ENCODE measurements at places on chromosomes 2 and 18.
A peak's percentile ranks its signal among the peaks of the same experiment; 100 is the strongest.

DNA sequence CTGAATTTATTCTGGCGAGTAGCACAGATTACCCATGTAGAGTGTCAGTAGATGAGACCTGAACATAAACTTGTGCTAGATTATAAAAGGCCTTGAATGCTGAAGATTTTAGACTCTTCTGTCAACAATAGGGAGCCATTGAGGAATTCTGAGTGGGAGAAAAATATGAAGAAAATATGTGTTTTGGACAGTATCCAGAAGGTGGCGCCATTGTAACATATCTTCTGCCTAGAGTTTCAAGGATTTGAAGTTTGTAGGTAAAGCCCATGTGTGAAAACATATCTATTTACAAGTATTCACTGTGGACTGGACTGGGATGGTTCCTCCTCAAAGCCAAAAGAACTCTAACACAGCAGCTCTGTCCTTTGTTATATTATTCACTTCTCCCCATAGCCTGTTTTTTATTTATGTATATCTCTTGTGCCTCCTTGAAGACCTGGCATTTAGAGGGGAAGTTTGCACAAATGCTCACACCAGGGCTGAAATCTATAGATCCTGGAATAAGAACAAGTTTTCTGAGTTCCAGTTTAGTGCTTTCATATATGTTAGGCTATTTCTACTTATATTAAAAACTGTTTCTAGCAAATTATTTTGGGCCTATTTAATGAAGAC, 124.9 kb downstream of the RDH14 start:
- DNase-seq, result peak; percentile 50

DNA sequence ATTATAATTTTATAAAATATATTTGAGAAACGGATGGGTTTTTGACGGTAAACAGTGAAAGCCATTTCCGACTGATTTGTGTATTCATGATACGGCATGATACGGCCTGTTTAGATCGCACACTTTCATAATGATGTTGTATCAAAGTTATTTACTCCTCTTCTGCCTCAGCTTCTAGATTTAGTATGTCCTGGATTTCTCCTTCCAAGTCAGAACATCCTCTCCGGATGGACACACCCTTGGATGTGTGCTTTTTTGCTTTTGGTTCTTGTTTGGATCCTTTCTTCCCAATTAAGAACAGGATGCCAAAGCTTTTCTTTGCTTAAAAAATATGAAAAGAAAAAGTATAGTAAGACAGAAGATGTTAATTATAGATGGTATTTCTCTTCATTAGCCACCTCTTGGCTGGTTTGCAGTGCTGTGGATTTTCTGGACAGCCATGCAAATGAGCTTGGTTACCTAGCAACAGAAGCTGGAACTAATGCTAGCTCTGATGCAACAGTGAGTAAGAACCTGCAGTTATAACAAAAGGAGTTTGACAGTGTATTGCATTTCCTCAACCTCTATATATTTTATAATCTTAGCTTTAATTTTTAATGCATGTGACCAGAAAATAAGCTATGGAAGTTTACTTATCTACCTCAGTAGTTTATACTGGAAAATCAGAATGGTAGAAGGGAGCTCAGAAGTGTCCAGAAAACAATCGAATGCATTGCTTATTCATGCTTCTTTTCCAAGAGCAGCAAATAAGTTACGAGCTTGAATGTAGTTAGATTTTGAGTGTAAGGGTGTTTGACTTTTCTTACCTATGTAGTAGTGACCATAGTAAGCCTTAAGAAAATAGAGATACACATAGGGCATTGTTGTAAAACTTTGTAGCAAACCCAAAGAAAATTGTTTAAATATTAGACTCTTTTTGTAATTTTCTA, 27.9 kb downstream of the RMND5A start:
- DNase-seq, result peak; percentile 27

- DNase-seq, result no peak
These were observed 216.9 kb upstream of the RAB6C start for GRCh38 chr2:129762386-129763189.

DNA sequence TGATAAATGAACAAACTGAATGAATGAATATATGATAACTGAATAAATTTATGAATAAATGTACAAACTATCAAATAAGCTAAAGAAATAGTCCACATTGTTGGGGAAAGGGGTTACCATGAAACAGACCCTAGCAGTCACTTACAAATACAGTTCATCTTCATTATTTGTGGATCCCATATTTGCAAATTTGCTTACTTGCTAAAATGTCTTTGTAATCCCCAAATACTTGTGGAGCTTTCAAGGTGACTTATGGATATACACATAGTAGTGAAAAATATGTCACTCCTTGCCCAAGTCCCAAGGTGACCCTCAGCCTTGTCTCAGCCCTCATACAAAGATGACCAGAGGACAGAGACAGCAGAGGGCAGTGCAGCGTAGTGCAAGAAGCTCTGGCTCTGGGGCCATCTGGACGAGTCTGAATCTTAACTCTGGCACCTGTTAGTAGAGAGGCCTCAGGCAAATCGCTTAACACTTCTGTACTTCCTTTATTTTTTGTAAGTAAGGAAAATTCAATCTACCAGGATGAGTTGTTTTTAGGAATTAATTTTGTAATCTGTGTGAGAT, 3.1 kb downstream of the PAIP2B start:
- peak; percentile 34 for DNase-seq

GRCh38 chr2:55092439-55092838, 42.2 kb upstream of the RTN4 start:
- no peak for DNase-seq

DNA sequence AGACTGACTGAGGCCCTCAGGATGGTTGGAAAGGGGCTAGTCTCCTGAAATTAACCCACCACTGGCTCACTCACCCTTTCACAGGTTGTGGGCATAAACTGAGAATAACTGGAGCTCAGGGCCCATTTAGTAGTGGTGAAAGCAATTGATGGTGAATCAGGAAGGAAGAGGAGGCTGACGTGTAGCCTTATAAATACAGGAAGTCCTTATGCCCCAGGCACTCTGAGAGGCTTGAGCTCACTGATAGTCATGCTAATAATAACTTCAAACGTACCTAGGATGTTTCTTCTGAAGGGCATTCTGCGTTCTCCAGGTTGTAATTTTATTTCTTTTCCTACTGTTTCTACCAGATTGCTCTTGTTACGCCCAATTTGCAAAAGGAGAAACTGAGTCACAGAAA, 328.4 kb downstream of the CLIP4 start:
- no peak for DNase-seq

DNA sequence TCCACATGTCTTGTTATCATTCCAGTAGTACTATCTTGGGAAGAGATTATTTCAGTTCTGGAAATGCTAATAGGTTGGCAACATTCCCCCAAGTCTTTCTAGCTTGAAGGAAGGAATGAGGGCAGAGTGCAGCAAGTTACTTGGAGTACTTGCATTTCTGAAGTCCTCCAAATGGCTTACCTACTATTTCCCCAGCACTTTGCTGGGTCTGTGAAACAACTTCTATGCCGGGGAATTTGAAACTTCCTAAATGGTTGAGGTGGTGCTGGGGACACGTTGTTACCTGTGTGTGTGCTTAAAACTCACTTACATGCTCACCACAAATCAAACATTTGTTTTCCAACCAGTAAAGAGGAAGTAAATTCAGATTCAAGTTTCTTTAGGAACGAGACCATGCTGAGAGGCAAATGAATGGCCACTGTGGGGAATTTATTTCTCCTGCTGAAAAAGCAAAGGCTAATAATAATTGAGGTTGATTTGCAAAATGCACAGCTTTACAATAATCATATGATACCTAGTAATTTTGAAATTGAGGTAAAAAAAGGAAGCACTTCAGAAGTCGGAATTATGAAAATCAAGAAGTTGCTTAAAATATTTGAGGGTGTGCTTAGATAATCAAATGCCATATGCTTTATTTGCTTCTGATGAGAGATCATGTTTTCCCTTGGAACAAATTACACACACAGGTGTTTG, 1167.7 kb upstream of the ZEB2 start:
- no peak for DNase-seq

DNA sequence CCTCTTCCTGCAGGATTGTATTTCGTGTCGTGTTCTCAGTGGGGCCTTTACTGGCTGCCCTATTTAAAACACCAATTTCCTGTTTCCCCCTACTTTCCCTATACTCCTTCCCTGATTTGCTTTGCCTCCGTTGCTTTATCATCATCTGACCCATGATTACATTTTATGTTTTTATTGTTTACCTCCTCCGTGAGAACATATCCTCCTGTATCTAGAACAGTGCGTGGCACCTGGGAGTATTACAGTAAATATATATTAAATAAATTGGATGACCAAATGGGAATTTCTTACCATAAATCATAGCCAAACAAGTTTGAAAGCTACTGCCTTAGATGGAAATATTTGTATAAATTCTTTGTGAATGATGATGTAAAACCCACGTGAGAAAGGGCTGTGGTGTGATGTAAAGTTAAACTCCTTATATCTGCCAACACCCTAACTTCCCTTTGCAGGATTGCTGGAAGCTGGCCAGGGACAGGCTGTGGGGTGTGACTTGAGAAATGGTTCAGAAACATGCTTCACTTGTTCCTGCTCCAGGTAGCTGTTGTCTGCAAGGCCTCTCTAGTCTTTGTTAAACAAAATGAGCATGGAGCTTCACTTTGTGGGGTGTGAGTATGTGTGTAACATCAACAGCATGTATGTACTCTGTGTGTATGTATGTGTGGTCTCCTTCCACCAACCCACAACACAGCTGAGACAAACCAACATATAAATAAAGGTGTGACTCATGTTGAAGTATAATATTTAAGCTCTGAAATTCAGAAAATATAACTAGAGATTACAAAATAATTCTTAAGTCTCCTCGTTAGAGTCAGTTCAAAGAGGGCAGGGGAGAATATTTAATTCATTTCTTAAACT, 40.3 kb downstream of the LHCGR start:
- DNase-seq, result peak; percentile 48

GRCh38 chr2:19894134-19894792, 7.5 kb downstream of the TTC32 start:
- no peak for DNase-seq

GRCh38 chr18:72555101-72555500, 11.0 kb upstream of the CBLN2 start:
- DNase-seq, result no peak

DNA sequence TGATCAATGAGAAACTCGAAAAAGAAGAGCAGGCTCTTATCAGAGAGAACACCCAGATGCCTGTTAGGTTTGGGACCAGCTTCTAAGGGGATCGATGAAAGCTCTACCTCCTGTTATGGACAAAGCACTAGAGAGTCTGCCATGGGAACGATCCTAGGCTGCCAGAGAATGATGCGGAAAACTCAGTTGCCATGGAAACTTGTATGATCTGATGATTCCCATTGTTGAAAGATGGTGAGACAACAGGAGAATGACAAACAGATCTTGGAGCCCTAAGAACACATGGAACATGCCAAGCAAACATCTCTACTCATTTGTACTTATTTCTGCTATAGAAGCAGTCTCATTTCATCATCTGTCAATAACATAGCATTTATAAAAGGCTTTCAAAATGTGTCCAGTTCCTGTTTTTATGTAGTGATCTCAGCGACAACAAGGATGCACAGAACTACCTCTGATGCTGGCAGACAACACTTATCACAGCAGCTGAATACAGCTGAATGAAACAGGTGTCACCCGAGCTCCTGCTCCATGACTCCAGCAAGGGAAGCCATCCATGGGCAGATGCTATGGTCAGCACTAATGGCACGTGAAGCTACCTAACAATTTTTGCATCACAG, 59.6 kb downstream of the NCKAP5 start:
- DNase-seq, result no peak

DNA sequence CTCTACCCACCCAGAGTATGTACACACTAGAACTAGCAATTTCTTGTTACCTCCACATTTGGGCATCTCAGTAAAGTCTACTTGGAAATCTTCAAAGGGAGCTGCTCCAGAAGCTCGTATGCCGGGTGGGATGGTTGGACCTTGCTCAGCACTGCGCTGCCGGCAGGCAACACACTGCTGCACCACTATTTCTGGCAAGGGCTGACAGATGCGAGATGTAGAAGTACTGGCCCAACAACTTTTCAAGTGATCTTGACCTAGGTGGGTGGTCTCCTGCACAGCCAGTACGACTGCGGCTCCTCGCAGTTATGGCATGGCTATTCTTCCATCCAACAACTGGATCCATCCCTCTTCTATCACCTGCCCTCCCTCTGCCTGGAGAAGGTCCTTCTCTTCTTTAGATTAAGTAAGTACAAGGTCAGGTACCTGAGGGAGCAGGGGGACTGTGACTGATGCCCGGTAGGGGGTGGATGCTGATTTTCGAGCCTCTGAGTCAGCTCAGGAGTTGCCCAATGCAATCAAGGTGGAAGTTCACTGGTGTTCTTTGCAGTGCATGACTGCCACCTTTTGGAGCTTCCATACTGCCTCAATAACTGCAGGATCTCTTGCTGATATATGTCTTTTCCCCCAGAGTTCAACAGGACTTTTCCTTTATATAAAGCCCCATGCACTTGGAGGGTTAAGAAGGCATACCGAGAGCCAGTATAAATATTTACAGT, 100.4 kb upstream of the SLC1A4 start:
- no peak for DNase-seq

DNA sequence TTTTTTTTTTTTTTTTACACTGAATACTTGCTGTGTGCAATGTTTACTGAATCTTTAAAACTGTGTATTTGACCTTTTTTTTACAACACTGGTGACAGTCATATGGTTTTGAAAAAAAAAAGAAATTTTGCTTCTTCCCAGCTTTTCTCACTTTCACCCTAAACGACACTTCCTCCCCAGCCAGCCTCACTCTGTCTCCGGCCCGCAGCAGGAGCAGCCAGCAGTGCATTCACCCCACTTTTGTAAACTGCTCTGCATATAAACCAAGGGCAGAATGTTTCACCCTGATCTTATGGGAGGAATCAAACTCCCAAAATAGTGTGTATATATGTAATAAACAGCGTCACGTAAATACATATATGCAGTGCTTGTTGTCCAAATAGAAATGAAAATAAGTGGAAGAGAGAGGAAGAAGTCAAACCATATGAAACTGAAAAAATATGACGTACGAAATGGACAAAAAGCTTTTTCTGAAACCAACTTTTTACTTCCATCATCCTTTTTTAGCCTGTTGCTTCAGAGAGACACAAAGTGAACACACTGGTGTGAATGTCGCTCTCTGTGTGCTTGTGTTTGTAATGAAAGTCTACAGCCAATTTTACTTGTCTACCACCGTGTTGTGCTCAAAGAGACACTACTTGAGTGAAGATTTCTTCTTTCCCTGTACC, 54.2 kb downstream of the ZCCHC2 start:
- DNase-seq, result no peak

GRCh38 chr2:132740081-132740720, 70.2 kb upstream of the LYPD1 start:
- DNase-seq, result no peak

DNA sequence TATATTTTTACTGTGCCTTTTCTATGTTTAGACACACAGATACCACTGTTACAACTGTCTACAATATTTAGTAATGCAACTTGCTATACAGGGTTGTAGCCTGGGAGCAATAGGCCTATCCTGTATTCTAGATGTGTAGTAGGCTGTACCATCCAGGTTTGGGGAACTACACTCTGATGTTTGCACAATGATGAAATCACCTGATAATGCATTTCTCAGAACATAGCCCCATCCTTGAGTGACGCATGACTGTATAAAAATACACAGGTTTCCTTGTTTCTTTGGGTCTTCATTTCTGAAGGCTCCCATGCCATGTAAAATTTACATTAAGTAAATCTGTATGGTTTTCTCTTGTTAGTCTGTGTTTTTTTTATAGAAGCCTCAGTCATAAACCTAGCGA, 270.9 kb upstream of the SKOR2 start:
- no peak for DNase-seq

All from uterus (tissue), 4 donors.